ENCODE measurements at places on chromosomes 5 and 9.

GRCh38 chr9:34783951-34784487 is 74.1 kb upstream of the CCL21 start:
- no peak for DNase-seq

- DNase-seq: no peak
These were observed 110.4 kb upstream of the EPB41L4A start for GRCh38 chr5:112529525-112529924.

- no peak for DNase-seq
These were observed 10.6 kb downstream of the IL9 start for GRCh38 chr5:135885031-135885430.

DNA sequence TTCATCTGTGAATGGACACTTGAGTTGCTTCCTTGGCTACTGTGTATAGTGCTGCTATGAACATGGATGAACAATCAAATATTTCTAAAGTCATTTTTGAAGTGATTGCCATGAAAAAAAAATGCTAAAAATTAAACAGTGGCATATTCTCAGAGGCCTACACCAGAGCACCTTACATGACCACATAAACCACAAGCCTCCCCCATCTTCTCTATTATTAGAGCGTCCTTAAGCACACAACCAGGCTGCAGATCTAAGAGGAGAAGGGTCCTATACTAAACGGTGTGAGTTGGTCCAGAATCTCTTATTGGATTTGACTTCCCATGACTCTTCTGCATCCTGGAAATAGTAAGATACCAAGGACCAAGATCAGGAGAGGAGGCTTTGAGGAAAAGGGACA is 34.3 kb downstream of the PCA3 start:
- DNase-seq: no peak

Data from AG04449 (cell line).